Fibroblast of upper back skin (primary cell): ENCODE measurements at places on chromosomes 2 and 18.

DNA sequence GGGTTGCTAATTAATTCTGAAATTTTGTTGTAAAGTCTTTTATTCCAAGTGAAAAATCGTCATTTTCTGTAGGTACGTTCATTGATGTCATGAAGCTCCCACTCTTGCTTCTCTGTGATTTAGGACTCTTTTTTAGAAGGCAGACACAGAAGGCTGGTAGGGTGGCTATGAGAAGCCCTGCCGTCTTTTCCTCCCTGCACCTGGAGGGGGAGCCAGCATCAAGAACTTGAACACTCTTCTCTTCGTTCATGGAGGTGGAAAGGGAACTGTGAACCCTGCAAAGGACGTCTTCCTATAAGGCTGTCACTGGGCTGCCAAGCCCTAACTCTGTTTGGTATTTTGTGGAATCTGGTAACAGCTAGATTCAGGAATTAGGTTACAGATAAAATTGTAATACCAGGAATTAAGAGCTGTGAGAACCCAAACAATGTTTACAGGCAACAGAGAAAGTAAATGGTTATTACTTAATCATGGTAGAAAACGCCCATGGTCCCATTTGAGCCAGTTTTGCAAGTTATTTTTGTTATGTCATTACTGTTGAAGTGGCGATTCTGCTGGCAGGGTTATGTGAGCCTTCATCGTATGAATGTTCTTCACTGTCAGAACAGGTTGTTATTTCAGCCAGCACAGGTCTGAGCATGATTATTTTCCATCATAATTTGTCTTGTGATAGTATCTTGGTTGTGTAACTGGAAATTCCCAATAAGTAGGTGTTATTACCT lies 112.2 kb downstream of the OSBPL6 start:
- DNase-seq = peak; percentile 32

- no peak for DNase-seq
Measured at GRCh38 chr18:10379522-10379921, 74.9 kb upstream of the APCDD1 start.

DNA sequence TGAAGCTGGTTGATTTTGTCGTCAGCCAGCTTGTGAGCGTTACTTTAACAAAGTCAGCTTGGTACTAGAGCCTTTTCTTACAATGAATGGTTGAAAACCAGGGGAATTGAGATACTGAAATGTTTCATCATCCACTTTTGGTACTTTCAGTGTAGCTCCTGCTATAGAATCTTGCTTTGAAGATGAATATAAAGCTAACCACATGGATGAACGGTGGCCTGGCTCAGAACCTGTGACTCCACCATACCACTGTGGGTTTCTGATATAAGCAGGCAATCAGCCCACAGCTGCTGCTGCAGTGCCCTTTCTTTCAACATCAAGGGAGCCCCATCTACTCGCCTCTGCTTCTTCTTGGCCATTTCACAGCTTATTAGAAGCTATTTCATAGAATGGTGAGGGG lies 53.2 kb upstream of the GPR45 start:
- no peak for DNase-seq

DNA sequence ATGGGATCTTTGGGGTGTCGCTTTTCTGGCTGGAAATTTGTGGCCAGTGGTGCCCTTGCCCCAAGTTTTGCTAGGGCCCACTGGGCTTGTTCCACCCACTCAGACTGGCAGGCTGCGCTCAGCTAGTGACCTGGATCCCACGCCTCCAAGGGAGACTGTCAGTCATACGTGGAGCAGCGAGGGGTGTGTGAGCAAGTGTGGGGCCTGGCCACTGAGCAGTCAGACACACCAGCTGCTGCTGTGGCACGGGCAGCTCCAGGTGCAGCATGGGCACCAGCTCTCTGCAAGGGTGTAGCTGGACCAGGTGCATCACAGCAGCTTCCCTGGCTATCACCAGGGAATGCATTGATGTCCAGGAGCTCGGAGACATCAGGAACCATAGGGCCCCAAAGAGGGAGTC lies 327.0 kb downstream of the NR4A2 start:
- DNase-seq = no peak

DNA sequence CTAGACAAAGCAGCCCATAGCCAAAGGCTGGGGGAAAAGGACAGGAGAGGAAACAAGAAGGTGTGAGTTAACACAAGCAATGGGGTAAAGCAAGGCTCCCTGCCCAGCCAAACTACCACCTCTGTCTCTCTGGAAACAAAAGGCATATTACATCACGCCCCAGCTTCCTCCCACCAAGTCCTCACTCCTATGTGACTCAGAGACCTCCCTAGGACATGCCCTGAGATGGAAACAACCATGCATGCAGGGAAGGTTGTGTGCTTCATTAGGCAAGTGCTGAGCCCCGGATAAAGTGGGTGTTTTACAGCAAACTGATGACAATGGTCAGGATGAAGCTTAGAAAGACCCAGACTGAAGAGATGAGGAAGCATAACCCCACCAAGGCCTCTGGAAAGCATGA lies 9.0 kb upstream of the ATRAID start:
- no peak for DNase-seq

DNA sequence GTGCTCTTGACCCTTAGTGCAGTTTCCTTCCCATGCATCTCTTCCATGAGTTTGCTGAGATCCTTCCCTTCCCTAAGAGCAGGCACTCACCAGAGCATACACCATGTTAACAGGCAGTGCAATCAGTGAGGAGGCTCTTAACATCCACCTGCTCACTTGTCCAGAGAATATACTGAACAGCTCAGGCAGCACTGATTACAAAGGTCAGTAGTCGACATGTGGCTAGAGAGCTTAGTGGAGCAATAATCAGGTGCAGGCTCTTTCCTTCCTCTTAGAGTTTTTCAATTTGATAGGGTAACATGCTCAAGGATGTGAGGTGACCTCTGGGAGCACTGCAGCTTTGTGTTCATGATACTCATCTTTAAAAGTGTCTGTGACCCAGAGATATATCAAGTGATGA lies 144.1 kb upstream of the SETBP1 start:
- DNase-seq = no peak

GRCh38 chr18:6482198-6482977 lies 67.7 kb upstream of the L3MBTL4 start:
- DNase-seq = peak; percentile 87

GRCh38 chr2:10732924-10733565 lies 11.6 kb downstream of the ATP6V1C2 start:
- DNase-seq = no peak

GRCh38 chr18:66708646-66709045 lies 104.8 kb upstream of the CDH19 start:
- no peak for DNase-seq

- DNase-seq = peak; percentile 81
Measured at GRCh38 chr2:100292022-100292580, 30.2 kb downstream of the LONRF2 start.

DNA sequence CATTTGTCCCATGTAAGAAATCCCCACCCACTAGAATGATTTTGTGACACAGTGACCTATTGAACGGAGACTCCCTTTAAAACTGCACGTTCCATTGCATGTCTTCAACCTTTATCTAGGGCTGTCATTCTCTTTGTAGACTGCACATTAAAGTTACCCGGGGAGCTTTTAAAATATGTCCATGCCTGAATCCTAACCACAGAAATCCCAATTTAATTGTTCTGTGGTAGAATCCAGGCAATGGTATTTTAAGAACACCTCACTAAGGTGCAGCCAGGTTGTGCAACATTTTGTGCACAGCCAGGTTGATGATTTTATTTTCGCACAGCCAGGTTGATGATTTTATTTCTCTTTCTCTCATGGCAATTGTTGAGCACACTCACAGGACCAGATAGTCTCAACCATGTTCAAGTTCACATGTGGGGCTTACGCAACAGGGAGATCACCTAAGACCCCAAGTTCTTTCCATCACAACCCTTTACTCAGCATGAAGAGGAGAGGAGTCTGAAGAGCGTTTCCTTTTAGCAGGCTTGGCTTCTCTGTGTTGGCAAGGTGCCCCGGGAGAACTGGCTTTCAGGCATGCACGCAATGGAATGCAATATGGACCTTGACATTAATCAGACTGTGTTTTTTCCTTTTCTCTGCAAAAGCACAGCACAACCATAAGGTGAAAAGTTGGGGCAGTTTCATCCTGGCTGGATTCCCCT lies 467.3 kb upstream of the ETAA1 start:
- peak; percentile 93 for DNase-seq

- no peak for DNase-seq
Measured at GRCh38 chr2:201232467-201232815, 27.9 kb upstream of the CASP8 start.

- DNase-seq = peak; percentile 25
Measured at GRCh38 chr2:142140434-142140845, 9.6 kb upstream of the LRP1B start.

DNA sequence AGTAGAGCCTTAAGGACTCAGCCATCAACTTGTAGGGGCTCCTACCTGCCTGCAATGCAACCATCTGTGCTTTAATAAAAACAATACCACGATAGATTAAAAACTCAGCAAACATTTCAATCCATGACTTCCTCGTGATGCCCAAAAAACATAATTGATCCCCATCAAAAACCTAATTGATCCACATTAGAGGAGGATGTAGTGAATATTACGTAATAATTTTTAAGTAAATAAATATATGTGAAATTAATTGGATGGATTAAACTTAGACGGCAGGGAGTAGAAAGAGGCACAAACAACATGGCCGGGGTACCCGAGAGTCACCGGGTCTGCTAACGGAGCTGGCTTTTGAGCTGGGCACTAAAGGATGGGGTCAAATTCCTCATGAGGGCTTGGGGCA lies 87.3 kb downstream of the ARL4C start:
- DNase-seq = no peak

DNA sequence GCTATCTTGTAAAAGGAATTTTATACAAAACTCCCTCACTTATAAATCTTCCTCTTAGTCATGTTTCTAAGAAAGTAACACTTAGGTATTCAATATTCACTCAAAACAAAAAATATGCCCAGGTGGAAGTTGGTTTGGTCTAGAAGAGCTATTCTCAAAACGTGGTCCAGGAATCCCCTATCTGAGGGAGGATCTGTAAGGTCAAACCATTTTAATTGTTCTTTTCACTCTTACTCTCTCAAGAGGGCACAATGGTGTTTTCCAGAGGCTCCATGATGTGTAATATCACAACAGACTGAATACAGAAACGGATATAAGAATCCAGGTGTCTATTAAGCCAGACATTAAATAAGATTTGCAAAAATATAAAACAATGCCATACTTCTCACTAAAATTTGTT lies 9.9 kb downstream of the MOB1A start:
- no peak for DNase-seq

GRCh38 chr2:14804902-14805301 lies 172.4 kb downstream of the LRATD1 start:
- DNase-seq = no peak

DNA sequence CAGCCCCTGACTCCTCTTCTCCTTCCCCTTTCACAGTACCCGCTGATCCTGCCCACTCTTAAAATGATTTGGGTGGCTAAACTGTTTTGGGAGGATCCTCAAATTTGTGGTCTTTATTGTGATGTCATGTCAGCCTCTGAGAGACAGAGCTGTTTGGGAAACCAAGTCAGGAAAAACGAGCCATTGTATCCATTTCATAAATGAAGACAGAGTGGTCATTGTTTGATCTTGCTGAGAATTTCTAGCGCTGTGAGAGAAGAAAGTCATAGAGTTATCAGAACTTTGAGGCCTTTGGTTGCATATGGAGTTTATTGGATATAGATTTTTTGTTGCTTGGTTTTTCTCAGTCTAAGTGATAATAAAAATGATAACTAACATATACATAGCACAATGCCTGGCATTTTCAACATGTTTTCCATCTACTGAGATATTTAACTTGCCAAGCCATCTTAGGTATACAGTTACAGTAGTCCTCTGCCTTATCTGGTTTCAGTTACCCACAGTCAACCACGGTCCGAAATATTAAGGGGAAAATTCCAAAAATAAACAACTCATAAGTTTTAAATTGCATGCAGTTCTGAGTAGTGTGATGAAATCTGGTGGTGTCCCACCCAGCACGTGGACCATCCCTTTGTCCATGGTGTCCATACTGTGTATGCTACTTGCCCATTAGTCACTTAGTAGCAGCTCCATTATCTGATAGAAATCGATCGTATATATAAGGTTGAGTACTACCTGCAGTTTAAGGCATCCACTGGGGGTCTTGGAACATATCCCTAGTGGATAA lies 105.0 kb upstream of the RASGRP3 start:
- no peak for DNase-seq

GRCh38 chr18:48397021-48397420 lies 12.2 kb downstream of the ZBTB7C start:
- no peak for DNase-seq

DNA sequence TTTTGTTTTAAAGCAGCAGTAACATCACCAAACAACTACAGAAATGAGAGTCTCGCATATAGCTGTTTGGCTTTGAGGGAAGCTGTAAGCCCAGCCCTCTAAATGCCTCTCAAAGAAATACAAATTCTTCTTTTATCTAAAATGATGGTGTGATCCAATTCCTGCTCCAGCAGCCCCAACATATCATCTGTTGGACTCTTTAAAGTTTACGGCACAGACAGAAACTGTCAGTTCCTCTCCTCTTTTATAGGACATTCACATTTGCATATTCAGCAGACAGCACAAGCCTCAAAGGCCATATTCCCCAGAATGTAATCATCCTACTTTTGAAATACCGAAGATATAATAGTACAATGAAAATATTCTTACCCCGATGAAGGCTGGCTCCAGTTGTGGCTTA lies 216.9 kb upstream of the REV1 start:
- DNase-seq = peak; percentile 48

DNA sequence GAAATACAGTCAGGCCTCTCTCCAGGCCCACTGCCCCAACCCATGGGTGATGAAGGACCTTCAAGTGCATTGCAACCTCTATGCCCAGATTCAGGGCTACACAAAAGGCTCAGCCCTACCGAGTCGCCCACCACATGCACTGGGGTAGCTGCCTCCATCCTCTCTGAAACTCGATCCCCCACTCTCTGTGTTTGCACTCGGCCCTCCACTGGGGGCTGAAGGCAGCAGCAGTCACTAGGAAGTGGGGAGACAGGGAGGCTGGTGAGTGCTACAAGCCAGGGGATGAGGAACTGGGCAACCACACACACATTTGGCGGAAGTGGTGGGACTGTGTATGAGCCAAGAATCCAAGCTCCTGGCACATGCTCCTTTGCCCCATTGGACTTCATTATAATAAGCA lies 94.6 kb downstream of the CERS6 start:
- DNase-seq = no peak

GRCh38 chr2:169393068-169393590 lies 30.8 kb upstream of the LRP2 start:
- DNase-seq = no peak

DNA sequence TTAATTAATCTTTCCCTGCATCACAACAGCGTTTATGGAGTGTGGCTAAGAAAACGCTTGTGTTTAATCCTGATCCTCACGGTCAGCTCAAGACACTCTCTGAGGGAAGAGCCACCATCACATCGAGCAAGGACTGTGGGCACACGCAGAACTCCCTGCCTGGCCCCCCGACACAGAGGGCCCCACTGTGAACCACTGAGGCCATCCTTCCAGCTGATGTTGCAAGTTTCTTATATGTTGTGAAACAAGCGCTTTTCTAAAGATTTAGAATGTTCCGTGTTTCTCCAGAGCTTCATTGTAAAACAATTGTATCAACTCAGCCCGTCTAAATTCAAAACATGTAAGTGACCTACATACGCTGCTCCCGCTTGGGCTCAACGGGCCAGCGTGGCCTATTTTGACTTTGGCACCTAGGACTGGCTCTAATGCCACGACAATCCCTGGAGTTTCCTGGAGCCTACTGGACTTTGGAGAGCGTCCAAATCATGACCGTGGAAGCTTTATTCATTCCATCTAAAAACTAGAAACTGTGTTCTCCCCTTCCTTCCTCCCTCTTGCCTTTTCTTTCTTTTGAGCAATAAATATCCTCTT lies 34.9 kb downstream of the SERPINE2 start:
- DNase-seq = no peak
